AG04450 (cell line): ENCODE measurements at places on chromosomes 5 and 9. TPM values are rescaled to one million over a fixed set of nuclear protein-coding genes. Genes with fewer than 3 reads are reported as not detected.

GRCh38 chr9:85533538-85533937, 208.2 kb downstream of the AGTPBP1 start:
- DNase-seq, result no peak

TXNDC8 gene
- polyA plus RNA-seq, result not detected in 2 replicates

DNA sequence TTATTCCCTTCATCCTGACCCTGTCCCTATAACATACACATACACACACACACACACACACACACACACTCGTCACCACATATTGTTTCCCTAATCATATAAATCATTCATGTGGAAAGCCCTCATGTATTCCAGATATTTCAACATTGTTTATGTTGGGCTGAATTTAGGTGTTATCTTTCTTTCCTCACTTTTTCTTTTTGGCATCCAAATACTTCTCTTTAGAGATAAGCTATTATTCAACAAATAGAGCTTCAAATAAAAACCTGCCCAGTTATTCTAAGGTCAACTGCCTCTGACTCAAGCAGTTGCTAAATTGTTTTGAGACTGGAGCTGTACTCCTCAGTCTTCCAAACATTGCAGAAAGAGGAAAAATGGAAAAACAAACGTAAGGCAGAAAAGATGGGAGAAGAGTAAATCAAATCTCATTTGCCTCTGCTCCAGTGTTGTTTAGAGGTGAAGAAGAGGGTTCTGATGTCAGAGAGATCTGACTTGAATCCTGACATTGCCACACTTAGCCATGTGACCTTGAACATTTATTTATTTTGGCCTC, 215.7 kb downstream of the GAS1 start:
- no peak for DNase-seq

- DNase-seq, result no peak
Observed at GRCh38 chr5:135713161-135713915, 121.1 kb upstream of the SLC25A48 start.

GRCh38 chr9:134886413-134886913, 5.9 kb downstream of the FCN2 start:
- DNase-seq, result no peak

GRXCR2 gene
- polyA plus RNA-seq, result not detected in 2 replicates

DNA sequence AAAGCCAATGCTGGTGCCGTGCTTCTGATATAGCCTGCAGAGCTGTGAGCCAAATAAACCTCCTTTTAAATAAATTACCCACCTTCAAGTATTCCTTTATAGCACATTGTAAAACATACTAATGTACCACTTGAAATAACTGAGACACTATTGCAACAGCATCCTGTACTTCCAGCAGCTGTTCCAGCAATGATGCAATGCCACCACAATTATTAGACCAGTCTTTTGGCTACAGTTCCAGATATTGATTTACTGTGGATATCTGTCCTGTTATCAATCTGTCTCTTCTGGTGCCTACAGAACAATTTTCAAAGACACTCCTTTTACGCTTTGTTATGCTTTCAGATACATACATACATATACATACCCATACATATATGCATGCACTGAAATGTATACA, 567.9 kb downstream of the TAF11L14 start:
- DNase-seq, result no peak

- no peak for DNase-seq
Observed at GRCh38 chr5:149672701-149673476, 57.2 kb upstream of the PPARGC1B start.

GRCh38 chr5:33888587-33888986, 3.2 kb downstream of the ADAMTS12 start:
- DNase-seq, result no peak

- DNase-seq, result no peak
Observed at GRCh38 chr9:93905473-93906133, 49.6 kb downstream of the BARX1 start.

- DNase-seq, result no peak
Observed at GRCh38 chr9:133227242-133227860, 18.3 kb upstream of the OBP2B start.

GRCh38 chr5:27125856-27126255, 87.5 kb upstream of the CDH9 start:
- DNase-seq, result no peak

DNA sequence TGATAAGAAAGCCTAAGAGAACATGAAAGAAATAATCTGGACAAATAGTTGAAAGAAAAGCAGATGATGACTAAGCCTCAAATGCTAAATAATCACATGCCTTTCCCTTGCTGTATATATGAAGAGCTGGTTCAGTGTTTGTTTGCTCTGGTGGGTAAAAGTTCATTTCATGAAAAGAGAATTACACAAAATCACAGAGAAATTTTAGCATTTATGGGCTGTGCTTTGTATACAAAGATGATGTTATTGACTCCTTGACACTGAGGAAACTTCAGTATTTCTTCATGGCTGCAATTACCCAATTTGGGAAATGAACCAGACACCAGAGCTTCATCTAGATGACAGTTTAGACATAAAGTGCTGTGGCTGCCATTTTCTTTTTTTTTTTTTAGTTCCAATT, 527.2 kb downstream of the NR2F1-AS1 start:
- peak; percentile 55 for DNase-seq

FBXO10 gene
- polyA plus RNA-seq, result 9.7 and 10.7 TPM in 2 replicates

DNA sequence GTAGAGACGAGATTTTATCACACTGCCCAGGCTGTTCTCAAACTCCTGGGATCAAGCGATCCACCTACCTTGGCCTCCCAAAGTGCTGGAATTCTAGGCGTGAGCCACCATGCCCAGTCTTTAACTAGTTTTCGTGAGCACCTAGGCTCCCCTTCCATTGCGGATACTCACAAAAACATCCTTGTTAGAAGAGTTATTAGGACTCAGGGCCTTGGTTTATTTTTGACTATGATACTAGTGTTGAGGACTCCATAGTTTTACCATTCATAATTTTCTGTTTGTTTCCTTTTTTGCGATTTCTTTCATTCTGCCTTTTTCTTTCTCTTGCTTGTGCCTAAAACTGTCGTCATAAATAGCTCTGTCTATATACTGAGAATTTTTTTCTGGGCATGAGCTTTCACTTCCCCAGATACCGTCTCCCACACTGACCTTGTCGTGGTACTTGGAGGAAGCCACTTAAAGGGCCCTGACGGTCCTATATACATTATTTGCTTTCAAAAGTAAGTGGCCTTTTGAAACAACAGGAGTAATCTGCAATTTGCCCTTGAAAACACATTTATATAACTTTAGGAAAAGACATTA, 5.2 kb downstream of the F2R start:
- no peak for DNase-seq
